ENCODE measurements at places on chromosomes 5 and 9.

DNA sequence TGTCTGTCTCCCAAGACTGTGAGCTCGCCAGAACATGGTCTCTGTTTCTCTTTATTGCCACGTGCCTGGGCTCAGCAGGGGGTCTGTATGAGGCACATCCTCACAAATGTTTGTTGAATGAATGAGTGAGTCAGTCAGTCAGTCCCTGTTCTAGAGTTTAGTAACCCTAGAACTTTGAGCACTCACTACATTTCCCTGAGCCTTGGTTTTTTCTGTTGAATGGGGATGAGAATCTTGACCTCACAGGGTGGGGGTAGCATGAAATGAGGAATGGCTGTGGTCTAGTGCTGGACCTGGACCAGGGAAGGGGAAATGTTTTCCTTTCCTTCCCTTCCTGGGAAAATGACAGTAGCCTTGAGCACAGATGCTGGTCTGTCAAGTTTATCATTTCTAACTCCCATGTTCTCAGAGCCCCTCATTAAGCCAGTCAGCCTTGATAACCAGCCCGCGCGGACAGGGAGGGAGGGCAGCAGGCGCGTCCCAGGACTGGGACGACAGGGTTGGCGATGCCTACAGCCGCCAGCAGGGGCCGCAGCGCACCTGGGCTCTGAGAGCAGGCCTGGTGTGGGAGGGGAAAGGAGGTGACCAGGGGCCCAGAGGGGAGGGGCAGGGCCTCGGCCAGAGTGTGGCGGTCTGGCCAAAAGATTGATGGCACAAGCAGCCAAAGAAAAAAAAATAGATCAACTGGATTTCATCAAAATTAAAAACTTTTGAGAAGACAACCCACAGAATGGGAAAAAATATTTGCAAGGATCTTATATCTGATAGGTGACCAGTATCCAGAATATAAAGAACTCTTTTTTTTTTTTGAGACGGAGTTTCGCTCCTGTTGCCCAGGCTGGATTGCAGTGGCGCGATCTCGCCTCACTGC, 24.1 kb upstream of the WNK2 start:
- DNase-seq = peak; percentile 76

DNA sequence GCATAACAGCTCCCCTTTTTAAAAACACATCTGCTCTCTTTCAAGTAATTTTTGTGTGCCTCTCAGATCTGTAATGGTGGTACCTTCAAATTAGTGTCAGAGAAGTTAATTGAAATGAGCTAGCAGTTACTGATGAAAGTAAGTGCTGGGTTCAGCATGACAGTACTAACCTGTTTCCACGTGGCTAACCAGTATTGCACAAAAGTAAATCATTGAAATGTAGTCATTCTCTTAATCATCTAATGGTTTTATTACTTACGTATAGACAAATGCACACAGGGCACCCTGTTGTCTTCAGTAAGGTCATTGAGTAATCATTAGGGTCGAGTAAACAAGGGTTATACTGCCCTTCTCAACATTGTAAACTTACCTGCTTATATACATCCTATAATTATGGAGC, 157.8 kb upstream of the PRR16 start:
- no peak for DNase-seq

DNA sequence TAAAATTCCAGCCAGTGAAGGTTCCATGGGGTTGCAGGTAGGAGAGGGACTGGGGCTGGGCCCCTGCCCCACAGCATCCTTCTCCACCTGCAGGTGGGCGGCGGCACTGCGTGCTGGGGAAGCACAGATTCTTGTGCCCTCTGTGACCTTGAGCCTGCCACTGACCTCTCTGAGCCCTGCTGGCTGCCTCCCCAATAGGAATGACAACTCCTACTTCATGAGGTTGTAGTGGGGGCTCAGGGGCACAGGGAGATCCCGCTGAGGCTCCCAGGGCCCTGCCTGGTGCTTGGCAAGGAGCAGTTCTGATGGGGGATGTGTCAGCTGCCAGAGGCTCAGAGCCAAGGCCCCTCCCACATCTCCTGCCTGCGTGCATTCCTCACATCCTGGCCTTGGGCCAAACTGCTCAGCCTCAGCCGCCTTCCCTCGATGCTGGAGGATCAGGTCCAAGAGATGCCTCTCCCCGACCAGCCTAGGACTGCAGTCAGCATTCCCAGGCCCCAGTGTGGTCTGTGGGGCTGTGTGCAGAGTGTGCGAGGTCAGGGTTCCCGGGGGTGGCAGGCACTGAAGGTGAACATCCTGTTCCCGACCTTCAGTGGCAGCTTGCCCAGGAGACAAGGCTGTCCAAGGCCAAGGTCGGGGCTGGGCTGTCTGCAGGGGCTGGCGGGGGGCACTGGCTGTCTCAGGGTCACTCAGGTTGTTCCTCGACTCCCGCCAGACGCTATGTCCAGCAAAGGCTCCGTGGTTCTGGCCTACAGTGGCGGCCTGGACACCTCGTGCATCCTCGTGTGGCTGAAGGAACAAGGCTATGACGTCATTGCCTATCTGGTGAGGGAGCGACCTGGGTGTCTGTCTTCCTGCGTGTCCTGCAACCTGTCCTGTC, 7.0 kb downstream of the ASS1 start:
- peak; percentile 79 for DNase-seq

DNA sequence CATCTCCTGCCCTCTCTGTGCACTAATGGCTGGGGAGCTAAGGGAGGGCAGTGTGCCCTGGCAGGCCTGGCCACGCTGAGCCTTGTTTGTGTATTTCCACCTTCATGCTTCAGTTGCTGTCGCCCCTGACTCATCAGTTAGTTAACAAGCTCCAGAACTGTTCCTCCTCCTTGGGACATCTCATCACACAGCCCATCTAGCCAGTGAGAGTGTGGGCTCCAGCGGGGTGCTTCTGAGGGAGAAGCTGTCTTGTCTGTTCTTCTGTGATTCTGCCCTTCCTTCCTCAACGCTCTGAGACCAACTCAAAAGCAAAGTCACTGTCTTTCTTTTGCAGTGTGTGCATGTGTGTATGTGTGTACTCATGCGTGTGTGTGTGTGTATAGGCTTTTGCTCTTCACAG, 58.3 kb upstream of the CPEB4 start:
- no peak for DNase-seq

DNA sequence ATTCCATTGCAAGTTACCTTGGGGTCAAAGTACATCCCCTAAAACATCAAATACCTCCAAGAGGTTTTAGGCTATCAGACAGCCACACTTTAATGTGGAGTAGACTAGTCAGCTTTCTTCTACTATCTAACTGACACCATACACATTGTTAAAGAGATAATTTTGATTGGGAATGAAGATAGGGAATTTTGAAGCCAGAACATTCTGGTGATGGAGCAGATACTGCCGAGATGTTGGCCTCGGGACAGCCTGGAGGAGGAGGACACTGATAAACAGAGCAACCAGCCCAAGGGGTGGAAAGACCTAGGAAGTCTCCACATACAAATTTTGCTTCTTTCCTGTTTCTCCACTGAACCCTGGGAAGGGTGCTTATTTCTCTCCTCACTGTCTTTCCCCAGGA, 14.9 kb downstream of the TJP2 start:
- DNase-seq = no peak

- no peak for DNase-seq
Observed at GRCh38 chr5:317086-317811, 4.3 kb upstream of the AHRR start.

DNA sequence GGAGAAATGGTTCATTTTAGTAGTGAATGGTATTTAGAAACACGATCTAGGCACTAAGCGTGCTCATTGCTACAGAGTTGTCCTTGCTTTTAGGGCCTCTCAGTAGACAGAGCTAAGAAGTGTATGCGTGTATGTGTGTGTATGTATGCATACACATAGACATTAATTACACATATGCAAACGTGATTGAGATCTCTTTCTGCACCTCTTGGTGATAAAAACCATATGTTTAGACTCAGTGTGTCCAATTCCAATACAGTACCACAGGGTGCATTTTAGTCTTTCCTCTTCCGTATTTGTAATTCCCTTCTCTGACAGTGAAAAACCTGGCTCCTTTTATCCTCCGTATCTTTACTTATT, 13.1 kb downstream of the TRIO start:
- no peak for DNase-seq

- DNase-seq = no peak
Observed at GRCh38 chr5:149641000-149641576, 59.8 kb downstream of the ARHGEF37 start.

DNA sequence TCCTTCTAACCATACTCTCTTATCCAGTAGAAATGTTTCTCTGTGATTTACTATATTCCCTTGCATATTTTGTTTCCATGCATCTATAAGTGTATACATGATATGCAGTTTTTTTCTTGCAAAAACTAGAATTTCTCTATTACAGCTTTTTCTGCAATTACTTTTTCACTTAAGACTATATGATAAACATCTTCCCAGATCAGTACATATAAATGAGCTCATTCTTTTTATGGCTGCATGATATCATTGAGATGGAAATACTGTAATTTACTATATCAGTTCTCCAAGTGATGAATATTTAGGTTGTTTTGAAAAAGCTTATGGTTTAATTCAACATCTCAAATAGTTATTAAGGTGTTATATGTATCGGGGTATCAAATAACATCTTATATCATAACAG, 18.1 kb upstream of the ZNF608 start:
- no peak for DNase-seq

DNA sequence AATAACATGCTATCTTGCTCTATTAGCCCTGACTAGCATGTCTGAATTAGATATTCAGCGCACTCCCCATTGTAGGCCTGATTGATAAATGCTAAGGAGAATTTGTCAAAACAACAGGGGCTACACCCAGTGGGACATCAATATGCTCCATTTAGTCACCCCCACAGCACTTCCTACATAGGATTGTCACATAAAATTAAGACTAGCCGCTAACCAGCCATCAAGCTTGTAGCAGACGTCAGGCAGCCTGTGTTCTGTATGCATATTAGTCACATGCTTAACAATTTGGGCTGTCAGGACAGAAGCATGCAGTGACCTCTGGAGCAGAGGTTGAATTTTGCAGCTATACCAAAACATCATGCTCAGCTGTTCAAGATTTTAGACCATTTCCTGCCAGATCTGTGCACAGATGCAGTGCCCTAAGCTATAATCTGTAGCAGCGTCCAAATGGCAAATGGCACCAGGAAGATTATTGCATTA, 197.4 kb upstream of the ISL1 start:
- no peak for DNase-seq

DNA sequence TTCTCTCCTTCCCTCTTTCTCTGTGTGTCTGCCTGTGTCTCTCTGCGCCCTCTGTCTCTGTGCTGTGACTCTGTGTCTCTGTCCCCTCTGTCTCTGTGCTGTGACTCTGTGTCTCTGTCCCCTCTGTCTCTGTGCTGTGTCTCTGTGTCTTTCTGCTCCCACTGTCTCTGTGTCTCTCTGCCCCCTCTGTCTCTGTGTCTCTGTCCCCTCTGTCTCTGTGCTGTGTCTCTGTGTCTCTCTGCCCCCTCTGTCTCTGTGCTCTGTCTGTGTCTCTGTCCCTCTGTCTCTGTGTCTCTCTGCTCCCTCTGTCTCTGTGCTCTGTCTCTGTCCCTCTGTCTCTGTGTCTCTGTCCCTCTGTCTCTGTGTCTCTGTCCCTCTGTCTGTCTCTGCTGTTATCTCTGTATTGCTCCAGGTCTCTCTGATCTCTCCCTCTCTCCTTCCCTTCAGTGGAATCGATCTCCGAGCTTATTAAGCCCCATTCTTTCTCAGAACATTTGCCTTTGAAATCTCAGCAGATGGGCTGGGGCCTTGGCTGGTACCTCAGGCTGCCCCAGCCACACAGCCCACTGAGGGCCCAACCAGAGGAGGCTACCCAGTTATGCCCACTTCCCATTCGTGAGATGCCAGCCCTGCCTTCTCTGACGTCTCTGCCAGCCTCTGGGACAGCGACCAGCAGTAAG, 33.4 kb upstream of the FIBCD1 start:
- DNase-seq = no peak

- DNase-seq = no peak
Observed at GRCh38 chr5:173556142-173557028, 60.1 kb downstream of the BOD1 start.

GRCh38 chr9:130490981-130491380, 46.2 kb downstream of the ASS1 start:
- DNase-seq = no peak

DNA sequence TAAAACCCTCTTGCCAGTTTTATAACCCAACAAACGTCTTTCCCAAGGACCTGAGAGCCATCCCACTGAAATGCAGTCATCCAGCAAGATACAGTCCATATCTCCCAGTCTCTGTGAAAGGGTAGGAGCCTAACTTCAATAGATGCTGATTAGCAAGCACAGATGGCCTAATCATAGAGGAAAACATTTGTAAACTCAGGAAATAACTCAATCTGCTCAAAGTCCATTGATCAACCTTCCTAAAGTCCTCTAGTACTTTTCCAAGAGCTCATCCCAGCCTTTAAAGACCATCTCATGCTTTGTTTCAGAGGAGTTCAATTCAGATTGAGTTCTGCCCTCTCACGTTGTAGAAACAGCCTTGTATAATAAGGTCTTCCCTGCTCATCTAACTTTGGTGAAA, 324.2 kb downstream of the MRPS30 start:
- no peak for DNase-seq

- DNase-seq = no peak
Observed at GRCh38 chr9:93708987-93709302, 132.6 kb downstream of the PHF2 start.

GRCh38 chr5:53426878-53427277, 53.6 kb upstream of the FST start:
- DNase-seq = no peak

DNA sequence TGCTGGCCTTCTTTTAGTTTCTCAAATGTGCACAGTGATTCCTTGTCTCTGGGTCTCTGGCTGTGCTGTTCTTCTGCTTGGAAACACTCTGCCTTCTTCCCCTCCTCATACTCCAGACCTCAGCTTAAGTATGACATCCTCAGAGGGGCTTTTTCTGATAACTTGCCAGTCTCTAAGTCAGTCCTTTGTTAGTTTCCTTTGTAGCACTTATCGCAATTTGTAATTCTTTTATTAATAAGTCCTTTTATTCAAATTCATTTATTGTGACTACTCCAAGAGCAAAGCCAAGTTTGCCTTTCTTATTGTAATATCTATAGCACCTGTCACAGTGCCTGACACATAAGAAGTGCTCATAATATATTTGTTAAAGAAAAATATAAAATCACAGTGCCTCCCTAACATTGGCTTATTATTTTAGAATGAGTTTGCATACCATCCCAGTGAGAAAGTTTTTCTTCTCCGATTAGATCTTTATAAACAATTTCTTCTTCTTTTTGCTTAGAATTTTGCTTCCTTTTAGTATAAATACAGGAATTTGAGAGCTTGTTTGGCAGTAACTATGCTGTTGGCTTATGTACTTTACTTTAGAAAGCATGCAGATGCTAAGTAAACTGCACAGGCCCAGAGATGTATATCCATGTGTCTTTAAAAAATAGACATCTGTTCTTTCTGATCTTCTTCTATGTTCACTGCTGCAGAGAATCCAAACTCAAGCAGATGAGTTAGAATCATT, 198.0 kb downstream of the GAS1 start:
- DNase-seq = no peak

All from NCI-H2029 treated with DMSO at 0.1 percent for 48 hours (cell line).